ENCODE measurements at places on chromosomes 16 and 17.

- no peak for DNase-seq
Measured at GRCh38 chr16:31714903-31715504, 158.6 kb upstream of the ZNF267 start.

DNA sequence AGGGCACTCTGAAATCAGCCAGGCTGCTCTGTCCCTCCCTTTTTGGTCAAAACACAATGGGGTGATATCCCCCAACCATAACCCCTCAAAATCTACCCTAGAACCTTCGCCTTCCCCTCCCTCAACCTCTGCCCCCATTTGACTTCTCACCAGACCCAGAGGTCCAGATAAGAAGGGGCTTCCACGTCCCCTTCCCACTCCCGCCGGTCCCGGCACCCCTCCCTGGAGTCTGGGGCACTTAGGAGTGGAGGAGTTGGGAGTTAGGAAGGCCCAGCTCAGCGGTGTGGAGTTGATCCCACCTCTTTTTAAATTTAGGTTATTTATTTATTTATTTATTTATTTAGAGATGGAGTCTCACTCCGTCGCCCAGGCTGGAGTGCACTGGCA is 619 bp upstream of the TMEM92 start:
- DNase-seq, result no peak

DNA sequence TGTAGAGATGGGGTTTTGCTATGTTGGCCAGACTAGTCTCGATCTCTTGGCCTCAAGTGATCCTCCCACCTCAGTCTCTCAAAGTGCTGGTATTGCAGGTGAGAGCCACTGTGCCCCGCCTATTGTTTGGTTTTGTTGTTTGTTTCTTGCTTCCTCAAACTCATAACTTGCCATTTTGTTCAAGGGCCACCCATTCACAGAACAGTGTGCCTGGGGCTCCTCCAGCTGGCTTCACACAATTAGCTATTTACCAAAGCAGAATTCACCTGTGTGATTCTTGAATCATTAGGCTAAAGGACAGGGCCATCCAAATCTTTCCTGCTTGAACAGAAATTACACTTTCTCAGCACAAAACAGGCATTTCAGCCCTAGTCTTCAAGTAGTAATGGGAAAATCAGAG is 7.2 kb downstream of the ABHD15 start:
- DNase-seq, result no peak

DNA sequence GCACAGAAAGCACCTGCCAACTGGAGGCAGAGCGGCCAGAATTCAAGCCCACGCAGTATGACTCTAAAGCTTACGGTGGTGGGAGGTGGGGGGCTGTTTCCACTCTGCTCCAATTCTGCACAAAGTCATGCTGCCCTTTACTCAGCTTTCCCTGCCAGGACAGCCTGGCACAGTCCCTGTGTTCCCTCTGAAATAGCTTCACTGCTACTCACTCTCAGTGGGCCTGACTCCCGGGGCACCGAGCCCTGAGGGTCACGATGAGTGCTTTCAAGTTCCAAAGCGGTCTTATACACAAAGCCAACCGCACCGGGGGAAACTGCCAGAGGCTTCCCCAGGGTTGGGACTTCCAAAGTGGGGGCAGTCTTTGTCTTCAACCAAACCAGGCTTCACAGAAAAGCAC is 306.1 kb upstream of the XYLT1 start:
- no peak for DNase-seq

DNA sequence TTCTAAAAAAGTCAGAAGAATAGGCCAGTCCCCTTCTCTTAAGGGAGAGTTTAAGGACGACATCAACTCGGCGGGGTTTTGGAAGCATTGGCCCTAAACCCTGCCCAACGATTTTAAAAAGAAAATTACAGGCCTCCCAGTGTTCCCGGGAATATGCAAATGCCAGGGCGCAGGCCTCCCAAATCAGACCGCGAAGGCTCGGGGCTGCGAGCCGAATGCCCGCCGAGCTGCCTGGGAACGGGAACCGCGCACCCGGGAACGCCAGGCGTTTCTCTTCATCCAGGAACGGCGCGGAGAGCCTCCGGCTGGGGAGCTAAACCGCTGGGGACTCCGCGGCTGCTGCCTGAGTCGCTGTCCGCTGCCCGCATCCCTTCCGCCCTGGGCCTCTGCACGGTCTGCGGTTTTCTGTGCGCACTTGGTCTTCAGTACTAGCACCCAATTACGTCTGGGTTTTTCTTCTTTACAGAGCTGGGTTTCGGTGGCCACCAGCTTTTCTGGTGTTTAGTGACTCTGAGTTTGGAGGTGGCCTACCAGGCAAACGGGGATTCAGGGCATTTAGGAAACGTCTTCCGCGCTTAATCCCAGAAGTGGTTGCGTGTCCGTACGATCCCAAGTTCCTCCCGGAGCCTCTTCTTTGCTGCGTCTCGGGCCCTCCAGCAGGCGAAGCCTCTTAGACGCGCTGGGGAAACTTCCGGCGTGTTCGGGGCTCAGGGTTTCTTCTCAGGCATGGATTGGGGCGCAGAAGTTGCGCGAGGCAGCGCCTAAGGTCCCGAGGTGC is 5.7 kb downstream of the IRX5 start:
- no peak for DNase-seq
